ENCODE measurements at places on chromosomes 1 and 21.

DNA sequence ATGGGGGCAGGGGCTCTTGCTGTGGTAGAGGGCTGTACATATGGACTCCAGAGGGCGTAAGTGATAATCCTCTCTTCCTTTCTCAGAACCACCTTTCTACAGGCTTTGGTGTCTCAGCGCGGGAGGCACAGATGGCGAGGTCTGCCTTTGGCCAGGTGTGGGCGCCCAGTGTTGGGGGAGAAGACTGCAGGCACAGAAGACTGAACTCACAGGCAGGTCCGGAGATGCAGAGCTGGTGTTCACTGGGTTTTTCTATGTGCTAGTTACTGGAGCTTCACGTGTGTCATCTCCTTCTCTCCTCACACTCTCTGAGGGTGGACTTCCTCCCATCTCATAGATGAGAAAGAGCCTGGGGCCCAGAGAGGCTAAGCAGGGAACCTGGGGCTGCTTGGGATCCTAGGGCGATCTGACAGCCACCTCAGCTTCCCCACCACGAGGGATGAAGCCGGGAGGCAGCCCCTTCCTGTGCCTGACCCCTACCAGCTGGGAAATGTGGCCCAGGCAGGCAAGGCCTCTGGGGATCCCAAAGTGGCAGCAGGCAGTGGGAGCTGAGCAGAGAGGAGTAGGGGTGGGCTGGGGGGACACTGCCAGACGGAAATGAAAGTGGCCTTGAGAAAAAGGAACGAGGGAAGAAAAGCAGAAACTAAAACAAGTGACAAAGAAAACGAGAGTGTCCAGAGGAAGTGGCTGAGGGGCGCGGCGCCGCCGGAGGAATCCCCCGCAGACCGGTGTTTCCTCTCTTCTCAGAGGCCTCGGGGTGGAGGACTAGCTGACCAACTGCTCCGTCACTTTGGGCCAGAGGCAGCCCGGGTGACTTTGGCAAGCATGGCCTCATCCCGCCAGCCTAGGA lies 191.6 kb downstream of the HIVEP3 start:
- no peak for DNase-seq

GRCh38 chr1:225437710-225438437 lies 10.0 kb upstream of the LBR start:
- no peak for DNase-seq

DNA sequence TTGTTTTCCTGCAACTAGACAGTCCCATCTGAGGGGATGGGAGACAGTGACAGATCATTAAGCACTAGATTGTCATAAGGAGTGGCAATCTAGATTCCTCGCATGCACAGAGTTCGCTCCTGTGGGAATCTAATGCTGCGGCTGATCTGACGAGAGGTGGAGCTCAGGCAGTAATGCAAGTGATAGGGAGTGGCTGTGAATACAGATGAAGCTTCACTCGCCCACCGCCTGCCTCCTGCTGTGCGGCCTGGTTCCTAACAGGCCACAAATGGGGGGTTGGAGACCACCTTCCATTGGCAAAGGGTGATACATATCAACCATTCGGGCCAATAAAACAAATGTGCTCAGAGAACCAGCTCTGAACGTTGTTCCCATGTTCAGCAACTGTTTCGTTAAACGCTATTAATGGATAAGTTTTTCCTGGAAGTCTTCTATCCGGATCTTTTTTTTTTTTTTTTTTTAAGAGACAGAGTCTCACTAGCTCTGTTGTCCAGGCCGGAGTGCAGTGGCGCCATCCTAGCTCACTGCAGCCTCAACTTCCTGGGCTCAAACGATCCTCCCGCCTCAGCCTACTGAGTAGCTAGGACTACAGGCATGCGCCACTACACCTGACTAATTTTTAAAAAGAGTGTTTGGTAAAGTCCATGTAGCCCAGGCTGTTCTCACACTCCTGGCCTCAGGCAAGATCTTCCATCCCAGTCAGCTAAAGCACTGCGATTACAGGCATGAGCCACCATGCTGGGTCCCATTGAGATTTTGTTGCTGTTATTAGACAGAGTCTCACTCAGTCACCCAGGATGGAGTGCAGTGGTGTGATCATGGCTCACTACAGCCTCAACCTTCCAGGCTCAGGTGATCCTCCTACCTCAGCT lies 8.7 kb upstream of the RSRP1 start:
- no peak for DNase-seq

GRCh38 chr1:39164256-39164655 lies 40.2 kb upstream of the MACF1 start:
- DNase-seq, result no peak

- no peak for DNase-seq
These were observed 68.3 kb downstream of the RNASEL start for GRCh38 chr1:182520736-182521135.

DNA sequence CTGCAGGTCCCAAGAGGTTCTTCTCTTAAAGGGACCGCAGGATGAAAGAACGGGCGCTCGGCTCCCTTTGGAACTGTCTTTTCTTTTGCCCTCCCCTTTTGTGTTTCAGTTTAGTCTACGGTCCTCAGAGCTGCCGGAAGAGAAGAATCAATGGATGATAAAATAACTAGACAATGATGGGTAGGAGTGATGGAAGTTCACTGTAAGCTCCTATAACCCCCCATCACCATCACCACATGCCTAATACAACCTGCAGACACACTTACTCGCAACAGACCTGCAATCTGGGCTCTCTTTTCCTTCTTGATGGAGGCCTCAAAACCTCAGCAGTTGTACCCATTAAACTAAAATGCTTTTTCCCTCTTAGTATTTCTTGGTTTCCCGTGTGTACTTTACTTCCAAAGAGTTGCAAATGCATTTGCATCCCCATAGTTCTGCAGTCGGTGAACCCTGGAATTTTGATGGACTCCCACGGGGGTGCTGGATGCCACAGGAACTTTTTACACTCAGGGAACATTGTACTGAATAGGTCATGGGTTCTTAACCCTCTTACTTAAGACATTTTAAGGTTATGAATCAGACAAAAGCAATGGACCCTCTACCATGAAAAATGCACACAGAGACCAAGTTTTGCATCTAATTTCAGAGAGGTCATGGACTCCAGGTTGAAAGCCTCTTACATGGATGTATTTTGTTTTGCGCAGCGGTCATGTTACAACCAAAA lies 633 bp upstream of the RFX5 start:
- no peak for DNase-seq

- DNase-seq, result no peak
These were observed 8.3 kb upstream of the MAP3K21 start for GRCh38 chr1:233319272-233319671.

- no peak for DNase-seq
These were observed 18.5 kb downstream of the CCN1 start for GRCh38 chr1:85599076-85599491.

DNA sequence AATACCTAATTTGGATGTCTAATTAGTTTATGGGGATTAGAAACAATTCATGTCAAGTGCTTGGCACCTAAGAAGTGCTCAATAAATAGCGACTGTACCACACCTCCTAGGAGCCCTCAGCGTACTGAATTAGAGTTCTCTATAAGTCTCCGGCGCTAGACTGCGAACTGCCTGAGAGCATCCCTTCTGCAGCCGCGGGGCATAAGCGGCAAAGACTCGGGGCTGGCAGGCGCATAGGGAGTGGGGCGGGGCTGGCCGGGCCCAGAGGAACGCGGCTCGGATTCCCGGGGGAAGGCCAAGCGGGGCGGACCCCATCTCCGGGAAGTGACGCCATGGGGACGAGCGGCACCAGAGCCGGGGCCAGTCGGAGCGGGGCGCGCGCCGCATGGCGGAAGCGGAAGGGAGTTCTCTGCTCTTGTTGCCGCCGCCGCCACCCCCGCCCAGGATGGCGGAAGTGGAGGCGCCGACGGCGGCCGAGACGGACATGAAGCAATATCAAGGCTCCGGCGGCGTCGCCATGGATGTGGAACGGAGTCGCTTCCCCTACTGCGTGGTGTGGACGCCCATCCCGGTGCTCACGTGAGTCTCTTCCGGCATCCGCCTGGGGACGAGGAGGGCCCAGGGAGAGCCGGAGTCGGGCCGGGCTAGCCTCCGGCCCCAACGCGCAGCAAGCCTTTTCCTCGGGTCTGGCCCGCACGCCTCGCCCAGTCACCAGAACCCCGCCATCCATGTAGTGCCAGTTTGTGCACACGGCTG lies at the start of gene TMEM222:
Gene TMEM222, plus strand, starts transcription at position 351 of the 756 bp plus-strand sequence. Its CDS starts 35 bp downstream, at position 386.
- peak; percentile 92 for DNase-seq

DNA sequence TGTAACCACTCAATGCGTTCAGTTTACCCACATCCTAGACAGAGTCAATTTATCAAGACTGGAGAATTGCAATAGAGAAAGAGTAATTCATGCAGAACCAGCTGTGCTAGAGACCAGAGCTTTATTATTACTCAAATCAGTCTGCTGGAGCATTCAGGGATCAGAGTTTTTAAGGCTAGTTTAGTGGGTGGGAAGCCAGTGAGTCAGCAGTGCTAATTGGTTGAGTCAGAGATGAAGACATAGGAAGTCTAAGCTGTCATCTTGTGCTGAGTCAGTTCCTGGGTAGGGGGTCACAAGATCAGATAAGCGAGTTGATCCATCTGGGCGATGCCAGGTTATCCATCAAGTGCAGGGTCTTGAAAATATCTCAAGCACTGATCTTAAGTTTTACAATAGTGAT lies 499.6 kb downstream of the MRPL39 start:
- peak; percentile 56 for DNase-seq

GRCh38 chr1:121587230-121587569 lies 402.4 kb downstream of the SRGAP2C start:
- DNase-seq, result no peak

- DNase-seq, result peak; percentile 62
These were observed 90.5 kb downstream of the EDEM3 start for GRCh38 chr1:184664042-184664660.

GRCh38 chr1:18198260-18198659 lies 90.7 kb downstream of the IGSF21 start:
- DNase-seq, result no peak

DNA sequence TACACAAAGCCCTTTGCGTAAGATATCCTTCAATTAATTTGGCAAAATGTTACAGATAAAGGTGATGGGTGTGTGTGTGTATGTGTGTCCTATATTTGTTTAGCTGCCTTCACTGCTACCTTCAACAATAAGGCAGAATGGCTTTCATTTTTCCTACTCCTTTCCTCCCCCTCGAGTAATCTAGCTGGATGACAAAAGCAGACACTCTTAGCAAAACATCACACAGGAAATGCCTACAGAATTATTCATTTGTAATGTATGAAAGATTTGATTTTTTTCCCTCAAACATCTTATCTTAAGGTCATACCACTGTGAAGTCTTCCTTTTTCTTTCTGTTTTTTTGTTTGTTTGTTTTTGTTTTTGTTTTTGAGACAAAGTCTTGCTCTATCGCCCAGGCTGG lies 10.6 kb downstream of the PTPN22 start:
- DNase-seq, result peak; percentile 9

DNA sequence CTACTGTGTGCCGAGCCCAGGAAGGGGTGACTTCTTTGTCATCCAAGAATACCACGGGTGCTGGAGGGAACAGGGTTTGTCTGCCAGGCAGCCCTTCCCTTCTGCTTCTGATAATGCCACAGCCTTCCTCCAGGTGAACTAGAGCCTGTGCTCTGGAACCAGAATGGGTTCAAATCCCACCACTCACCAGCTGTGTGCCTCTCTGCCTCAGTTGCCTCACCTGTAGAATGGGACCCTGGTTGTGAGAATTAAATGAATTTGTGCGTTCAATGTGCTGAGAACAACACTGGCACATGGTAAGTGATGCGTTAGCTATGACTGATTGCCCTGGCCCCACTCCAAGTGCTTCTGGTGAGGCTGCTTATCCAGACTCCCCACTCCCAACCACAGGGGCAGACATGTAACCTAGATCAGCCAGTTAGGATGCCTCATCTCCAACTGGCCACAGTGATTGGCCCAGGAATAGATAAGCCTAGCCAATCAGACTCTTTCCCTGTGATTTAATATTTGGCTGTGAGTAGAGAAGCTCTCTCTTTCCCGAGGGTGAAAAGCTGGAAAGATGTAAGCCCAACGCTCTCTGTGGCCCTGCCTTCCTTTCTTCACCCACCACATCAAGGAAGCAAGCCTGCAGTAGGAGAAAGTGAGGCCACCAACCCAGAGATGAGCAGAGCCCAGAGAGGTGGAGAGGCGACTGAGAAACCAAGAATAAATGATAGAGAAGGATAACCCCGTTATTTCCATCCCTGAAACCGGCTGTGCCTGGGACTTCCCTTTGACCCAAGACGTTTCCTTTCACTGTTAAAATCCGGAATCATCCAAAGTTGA lies 20.8 kb upstream of the LAPTM5 start:
- peak; percentile 55 for DNase-seq

DNA sequence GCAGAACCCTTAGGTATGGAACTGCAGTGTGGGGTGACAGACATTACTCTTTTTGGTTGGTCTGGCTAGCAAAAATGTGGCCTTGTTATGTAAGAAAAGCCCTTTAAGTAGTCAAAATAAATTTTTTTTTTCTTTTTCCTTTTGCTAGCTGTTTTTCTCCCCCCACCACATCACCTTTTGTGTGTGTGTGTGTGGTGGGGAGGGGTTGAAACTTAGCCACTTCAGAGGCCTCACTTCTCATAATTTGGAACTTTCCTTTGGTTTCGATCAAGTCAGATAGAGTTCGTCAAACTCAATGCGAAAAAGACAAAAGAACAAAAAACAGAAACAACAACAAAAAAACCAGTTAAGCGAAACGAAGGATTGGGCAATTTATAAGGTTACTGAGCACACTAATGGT lies 1.9 kb upstream of the PRMT2 start:
- DNase-seq, result no peak

- no peak for DNase-seq
These were observed 301.3 kb downstream of the TM2D1 start for GRCh38 chr1:61423643-61424042.

DNA sequence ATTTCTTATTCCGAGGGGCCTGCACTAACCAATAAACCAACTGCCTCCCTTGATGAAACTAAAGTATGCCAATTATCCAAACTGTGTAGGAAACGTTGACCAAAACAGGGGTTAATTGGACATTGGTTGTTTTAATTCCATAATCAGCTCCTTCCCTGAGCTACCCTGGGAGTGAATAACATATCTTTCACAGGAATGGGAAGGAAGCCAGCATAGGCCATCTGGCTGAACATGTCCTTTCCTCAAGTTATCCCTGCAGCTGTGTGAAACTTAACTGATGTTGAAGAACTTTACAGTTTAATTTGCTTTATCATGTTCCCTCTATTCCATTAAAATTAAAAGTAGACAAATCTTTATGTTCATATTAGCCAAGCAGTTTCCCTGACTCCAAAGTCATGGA lies 75.4 kb downstream of the NRIP1 start:
- peak; percentile 12 for DNase-seq

DNA sequence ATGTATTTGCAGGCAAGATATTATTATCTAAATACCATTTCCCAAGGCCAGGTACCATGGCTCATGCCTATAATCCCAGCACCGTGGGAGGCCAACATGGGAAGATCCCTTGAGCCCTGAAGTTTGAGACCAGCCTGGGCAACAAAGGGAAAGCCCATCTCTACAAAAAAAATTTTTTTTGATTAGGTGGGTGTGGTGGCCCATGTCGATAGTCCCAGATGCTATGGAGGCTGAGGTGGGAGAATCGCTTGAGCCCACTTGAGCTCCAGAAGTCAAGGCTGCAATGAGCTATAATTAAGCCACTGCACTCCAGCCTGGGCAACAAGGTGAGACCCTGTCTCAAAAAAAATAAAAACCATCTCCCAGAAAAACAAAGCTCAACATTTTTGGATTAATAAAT lies 2.2 kb downstream of the STMN1 start:
- DNase-seq, result no peak

- DNase-seq, result no peak
These were observed 32.5 kb downstream of the PLEKHO1 start for GRCh38 chr1:150182247-150182646.

GRCh38 chr1:51321924-51322280 lies 8.5 kb downstream of the TTC39A start:
- no peak for DNase-seq

GRCh38 chr1:67713057-67713846 lies 28.3 kb downstream of the GADD45A start:
- peak; percentile 57 for DNase-seq

- no peak for DNase-seq
These were observed 102.0 kb upstream of the CHODL start for GRCh38 chr21:18142655-18143054.

All from fibroblast of the conjunctiva (primary cell).